ENCODE measurements at places on chromosomes 12 and 14.

- DNase-seq = no peak
Observed at GRCh38 chr14:101184104-101184455, 280.6 kb upstream of the RTL1 start.

DNA sequence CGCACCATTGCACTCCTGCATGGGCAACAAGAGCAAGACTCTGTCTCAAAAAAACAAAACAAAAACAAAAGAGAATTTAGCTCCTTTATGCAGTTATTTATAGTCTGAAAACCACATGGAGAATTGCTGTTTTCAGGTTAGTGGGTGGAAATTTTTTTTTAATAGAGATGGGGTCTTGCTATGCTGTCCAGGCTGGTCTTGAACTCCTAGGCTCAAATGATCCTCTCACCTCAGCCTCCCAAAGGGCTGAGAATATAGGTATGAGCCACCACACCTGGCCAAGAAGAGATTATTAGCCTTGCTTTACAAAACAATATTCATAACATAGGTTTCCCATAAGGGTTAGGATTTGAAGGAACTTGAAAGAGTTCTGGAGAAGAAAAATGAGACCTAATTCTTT is 12.1 kb upstream of the SRP54 start:
- DNase-seq = no peak

DNA sequence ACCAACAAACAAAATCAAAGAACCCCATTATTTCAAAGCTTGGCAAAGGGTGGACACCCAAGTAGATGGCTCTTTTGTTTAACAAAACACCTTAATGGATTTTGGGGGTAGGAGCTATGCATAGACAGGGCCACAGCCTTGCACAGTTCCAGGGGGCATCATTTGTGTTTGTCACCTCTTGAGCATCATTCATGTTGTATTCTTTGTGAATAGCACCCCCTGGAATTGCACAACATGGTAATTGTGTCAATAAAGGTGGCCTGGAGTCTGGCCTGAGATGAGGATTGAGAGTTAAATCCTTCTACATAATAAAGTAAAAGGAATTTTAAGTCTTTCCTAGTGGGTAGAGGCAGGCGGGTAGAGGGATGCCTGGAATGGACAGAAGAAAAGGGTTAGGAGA is 3.3 kb upstream of the FRS2 start:
- DNase-seq = no peak

DNA sequence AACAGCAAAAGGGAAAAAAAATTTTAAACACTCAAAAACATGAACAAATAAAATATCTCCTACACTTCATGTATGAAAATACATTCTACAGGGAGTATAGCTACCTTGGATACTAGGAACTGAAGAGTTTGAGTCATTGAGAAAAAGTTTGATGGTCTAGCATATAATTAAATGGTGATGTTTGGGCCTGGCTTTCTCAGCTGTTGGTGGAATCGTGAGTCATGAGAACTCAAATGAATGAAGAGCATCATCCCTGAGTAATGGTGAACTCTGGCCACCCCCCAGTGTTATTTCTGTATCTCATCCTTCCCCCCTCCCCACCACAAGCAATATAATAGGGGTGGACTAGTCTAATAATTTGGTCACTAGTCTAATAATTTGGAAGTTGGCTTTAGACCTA is 6.7 kb upstream of the SLC6A15 start:
- no peak for DNase-seq

DNA sequence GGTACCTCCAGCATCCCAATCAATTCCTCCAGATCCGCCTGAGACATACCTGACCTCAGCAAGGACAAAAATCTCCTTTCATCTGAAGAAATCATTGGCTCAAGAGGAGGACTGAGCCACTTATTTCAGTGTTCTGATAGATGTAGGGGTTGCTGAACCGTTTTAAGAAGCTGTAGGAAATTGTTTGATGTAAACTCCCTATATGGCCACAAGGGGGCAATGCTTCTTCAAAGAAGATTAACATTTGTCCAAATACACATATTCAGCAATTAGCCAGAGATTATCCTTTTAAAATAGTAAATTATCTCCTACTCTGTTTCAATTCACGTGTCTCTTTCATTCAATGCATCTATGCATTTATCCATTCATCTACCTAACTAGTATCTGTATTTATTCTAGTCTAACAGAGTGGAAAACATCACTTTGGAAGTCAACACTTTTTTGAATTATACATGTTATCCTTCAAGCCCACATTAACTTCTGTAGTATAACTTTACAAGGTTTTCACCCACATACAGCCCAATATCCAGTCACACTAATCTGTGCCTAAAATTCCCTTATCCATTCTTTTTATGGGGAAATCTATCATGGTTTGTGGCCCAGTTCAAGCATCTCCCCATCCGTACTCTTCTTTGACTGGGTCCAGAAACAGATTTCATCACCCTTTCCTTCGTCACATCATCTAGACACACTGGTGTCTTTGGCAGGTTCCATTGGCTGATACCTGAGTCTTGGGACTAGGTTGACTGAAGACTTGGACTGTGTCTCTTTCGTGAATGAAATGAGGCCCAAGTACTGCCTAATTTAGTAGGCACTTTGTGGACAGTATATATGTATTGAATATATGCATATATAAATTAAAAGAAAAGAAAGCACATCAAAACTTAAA is 411.0 kb upstream of the OR4E1 start:
- DNase-seq = peak; percentile 6

DNA sequence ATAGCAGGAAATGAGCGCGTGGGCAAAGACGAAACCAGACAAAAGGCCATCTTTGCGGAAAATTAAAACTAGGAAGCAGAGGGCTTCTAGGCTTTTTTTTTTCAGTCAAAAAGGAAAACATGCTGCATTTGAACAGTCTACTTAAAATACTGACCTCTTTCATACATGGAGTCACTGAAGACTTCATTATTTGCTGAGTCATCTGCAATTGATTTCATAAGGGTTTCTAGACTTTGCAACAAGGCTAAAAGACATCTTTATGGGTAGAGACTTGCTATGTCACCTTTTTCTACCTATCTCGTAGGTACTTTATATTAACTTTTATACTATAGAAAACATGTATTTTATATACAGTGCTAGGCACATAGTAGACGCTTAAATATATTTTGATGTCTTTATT is 238.4 kb downstream of the TMEM132D start:
- DNase-seq = no peak

DNA sequence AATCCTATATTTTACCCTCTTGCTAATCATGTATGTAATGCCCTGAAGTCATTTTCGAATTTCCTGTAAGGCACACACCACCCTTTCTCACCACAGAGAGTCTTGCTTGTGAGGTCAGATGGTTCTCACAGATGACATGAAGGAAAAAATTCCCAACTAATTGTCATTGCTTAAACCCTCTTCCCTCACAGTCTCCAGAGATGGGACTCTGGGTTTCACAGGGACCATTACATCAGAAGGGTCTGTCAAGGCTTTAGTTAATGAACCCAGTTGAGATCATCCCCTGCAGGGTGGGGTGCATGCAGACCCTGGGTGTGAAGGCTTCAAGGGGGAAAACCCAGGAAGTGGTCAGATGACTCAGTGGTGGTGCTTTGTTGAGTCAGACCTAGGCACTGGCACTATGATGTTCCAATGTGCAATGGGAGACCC is 229.6 kb downstream of the BCAT1 start:
- DNase-seq = no peak

GRCh38 chr12:47963340-47964040 is at the start of gene TMEM106C:
TMEM106C (plus strand) TSS chr12:47963596; CDS start chr12:47964237, 641 bp downstream.
- peak; percentile 67 for DNase-seq

DNA sequence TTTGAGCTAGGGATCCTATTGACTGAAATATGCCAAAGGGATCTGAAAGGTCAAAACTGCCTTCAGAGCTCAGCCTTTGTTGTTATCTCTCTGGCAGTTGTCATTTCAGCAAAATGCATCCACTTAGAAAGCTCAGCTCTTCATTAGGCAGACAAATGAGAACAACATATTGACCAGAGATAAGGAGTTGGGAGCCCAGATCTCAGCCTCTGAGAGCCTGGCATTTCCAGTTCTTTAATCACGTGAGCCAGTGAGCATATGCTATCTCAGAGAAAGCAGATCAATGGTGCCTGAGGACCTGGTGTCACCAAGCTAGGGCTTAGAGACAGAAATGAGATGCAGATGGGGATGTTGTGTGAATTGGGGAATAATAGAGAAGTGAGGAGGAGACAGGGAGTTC is 101.1 kb downstream of the DAD1 start:
- DNase-seq = no peak

DNA sequence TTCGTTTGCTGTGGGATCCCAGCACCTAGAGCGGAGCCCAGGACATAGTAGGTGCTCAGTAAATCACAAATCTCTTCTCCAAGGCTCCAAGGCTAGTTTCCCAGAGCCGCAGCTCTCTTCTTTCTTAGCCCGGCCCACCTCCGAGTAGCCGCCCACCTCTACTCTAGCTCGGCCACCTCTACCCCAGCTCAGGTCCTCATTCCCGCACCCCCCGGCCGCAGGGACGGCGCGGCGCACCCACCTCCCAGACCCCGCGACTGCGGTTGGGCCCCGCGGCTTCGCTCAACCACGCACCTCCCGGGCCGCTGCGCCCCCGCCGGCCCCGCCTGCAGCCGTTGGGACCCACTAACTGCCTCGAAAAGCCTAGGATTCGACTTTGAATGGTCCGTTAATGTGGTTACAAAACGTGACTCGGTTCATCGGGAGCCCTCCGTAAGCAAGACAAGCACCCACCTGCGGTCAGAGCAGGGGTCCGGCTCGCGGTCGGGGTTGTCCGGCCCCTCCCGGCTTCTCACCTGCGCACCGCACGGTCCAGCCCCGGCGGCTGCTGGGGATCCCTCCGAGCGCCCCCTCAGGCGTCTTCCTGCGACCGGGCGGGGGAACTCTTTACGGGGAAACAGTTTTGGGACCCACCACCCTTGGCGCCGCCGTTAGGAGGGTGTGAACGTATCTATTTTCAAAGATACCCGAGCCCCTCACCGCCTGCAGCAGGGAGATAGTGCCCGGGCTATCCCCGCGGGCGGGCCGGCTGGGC is at the start of gene SLC2A14:
Gene SLC2A14, minus strand, starts transcription at position 350 of the 754 bp plus-strand sequence. CDS start 3,035 bp downstream, outside the sequence.
- DNase-seq = no peak

DNA sequence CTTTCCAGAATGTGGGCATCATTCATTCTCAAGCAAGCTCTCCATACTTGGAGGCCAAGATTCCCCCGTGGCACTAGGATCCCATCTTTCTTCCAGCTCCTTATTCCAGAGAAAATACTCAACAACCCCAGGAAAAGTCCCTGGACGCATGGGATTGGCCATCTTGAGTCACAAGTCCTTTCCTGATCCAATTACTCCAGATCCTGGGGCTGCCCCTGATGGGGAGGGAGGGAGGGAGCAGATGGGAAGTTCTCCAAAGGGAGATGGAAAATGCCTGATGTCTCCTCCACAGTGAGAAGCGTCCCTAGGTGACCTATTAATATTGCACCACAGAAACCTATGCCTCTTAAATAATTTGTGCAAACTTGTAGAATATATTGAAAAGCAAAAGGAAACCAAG is 12.4 kb upstream of the KCNK13 start:
- no peak for DNase-seq

DNA sequence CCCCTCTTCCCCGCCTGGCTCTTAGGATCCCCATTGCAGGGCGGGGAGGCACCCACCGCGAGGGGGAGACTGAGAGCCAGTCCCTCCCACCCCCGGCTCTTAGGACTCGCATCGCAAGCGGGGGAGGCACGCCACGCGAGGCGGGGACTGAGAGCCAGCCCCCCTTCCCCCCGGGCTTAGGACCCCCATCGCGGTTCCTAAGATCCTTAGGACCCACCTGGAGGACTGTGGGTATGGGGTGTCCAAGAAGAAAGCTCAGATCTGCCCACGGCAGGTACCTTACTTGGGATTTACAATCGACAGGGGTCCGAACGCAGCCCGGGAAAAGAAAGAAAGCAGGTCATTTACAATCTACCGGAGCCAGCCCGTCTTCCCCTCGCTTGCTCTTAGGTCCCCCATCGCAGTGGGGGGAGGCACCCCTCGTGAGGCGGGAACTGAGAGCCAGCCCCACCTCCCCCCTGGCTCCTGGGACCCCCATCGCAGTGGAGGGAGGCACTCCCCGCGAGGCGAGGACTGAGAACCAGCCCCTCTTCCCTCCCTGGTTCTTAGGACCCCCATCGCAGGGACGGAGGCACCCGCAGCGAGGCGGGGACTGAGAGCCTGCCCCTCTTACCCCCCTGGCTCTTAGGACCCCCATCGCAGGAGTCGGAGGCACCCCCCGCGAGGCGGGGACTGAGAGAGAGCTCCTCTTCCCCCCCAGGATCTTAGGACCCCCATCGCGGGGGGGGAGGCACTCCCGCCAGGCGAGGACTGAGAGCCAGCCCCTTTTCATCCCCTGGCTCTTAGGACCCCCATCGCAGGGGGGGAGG is 43.7 kb downstream of the DDX11 start:
- DNase-seq = no peak

- peak; percentile 91 for DNase-seq
Observed at GRCh38 chr14:46054526-46054925, 597.1 kb downstream of the RPL10L start.

DNA sequence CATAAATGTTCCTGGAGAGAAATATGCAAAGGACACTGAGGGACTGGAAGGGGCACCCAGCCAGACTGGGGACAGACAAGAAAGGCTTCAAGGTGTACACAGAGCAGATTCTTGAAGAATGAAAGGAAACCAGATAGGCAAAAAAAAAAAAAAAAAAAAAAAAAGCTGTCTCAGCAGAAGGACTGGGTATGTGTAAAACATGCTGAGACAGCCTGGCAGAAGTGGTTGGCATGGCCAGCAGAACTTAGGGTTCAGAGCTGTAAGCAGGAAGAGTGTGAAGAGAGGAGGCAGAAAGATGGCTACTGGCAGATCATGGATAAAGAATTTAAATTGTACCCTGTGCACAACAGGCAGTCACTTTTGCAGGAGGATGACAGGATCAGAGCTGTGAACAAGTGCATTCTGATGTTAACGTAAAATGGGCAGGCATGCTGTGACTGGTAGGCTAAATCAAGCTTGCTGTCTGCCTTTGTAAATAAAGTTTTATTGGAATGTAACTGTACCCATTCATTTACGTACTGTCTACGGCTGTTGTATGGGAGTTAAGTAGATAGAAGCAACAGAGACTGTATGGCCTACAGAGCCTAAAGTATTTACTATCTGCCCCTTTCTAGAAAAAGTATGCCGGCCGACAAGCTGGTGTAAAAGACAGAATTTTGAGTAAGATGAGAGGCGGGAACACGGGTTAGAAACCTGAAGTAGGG is 42.2 kb downstream of the UBR7 start:
- no peak for DNase-seq

DNA sequence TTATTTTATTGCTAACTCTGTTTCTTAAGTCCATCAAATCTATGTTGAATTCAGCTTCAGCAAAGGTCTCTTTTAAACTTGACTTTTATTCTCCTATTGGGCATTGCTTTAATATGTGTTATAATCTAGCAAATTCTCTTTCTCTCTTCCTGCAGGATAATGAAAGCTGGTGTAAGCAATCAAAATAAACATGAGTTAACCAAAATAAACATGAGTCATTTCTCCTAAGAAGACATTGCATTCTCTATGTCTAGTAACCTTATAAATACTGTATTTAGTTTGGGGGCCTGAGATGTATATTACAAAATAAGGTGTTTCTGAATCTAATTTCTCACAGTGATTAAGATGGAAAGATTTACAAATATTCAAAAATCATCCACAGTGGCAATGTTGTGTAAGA is 739.1 kb upstream of the ATXN7L3B start:
- no peak for DNase-seq

GRCh38 chr14:74507840-74508239 is 14.3 kb downstream of the ISCA2 start:
- DNase-seq = no peak

- DNase-seq = no peak
Observed at GRCh38 chr14:72336311-72336980, 404.2 kb downstream of the RGS6 start.

All from fibroblast of skin of left biceps (primary cell).